CD4-positive, alpha-beta memory T cell (primary cell): ENCODE measurements at places on chromosomes 1 and 21.
A peak's percentile ranks its signal among the peaks of the same experiment; 100 is the strongest.

- H3K4me1 ChIP-seq: no peaks in the 10 kb centered on the region
- H3K4me3 ChIP-seq: no peak overlapping the region
- H3K36me3 ChIP-seq: no peaks in the 10 kb centered on the region
- no peak overlapping the region for H3K27ac ChIP-seq
Observed at GRCh38 chr1:158527190-158527815, 26.9 kb downstream of the OR6Y1 start.

DNA sequence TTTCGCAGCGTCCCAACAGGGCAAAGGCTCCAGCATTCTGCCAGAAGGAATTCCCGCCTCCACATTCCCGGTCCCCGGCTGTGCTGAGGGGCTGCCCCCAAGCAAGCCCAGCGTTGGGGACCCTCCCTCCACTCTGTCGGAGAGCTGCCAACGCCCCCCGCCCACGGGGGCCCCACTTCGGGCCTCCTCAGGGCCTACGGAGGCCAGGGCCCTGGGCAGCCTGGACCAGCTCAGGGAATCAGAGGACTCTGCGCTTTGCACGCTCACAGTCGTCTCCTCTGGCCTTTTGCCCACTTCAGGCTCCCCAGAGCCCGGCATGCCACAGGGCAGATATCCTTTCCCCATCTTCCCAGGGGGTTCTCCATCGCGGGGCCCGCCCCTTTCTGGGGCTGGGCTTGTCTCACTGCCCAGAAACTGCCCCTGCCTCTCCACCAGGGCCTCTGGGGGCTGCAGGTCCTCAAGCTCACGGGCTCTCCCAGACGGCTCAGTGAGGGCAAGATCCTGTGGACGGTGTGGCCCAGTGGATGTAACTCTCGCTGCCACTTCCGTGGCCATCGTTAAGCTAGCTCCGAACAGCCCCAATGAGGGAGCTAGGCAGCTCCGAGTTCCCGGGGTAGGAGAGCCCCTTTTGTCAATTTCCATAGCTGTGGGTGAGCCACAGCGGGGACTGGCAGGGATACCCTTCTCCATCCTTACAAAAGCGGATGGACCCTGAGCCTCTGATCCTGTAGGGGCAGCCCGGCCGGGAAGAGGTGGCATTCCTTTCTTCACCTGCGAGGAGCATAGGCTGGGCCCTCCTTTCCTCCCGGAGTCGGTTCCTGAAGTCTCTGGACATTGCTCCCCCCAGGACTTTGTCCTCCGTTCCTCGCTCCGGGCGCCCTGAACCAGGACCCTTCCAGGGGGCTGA is 2.8 kb downstream of the ITPKB start:
- no peaks in the 10 kb centered on the region for H3K27me3 ChIP-seq
- H3K4me1 ChIP-seq: peaks cover 51% of the 10 kb centered on the region
- H3K27ac ChIP-seq: peak overlapping the region; percentile 85
- DNase-seq: peak; percentile 33
- H3K4me3 ChIP-seq: peak overlapping the region; percentile 77

DNA sequence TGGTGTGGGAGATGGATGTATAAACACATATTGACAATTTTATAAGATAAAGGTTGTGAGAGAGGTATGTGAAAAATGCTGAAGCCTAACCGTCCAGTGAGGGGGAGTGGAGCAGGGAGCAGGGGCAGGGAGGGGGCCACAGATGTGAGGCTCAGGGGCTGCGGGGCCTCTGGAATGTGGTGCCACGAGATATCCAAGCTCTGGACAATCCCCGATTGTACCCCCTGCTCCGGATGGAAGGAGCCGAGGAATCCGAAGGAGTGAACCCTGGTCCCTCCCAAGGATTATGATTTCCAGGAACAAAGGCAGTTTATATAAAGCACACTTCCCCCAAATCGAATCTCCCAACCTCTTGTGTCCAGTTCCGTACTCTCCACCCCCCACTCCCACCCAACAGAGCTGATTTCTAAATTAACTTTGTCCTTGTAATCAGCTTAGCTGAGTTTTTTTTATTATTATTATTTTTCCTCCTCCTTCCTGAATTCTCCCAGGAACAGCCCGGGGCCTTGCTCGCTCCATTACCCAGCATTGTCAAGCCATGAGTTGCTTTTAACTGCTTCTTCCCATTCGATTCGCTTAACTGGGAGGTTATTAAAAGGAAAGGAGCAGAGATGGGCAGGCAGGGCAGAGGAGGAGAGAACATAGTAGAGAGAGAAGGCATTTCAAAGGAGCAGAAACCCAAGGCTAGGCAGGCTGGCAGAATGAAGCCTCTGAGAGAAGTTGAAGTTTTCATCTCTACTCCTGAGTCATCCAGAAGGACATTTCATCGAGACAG is 9.4 kb downstream of the KIRREL1 start:
- H3K4me3 ChIP-seq: no peak overlapping the region
- DNase-seq: no peak
- no peaks in the 10 kb centered on the region for H3K4me1 ChIP-seq
- no peaks in the 10 kb centered on the region for H3K27me3 ChIP-seq
- no peaks in the 10 kb centered on the region for H3K36me3 ChIP-seq
- H3K27ac ChIP-seq: no peak overlapping the region

GRCh38 chr1:73009311-73009710 is 727.0 kb upstream of the NEGR1 start:
- no peak for DNase-seq
- no peaks in the 10 kb centered on the region for H3K4me1 ChIP-seq
- no peaks in the 10 kb centered on the region for H3K27me3 ChIP-seq
- H3K27ac ChIP-seq: no peak overlapping the region
- no peak overlapping the region for H3K4me3 ChIP-seq

- H3K36me3 ChIP-seq: no peaks in the 10 kb centered on the region
- H3K4me1 ChIP-seq: no peaks in the 10 kb centered on the region
- no peak overlapping the region for H3K27ac ChIP-seq
- no peak overlapping the region for H3K4me3 ChIP-seq
- DNase-seq: no peak
- H3K27me3 ChIP-seq: no peaks in the 10 kb centered on the region
Observed at GRCh38 chr1:45258059-45258650, 51.8 kb upstream of the ZSWIM5 start.

GRCh38 chr1:203629507-203630082 is 3.0 kb downstream of the ATP2B4 start:
- no peaks in the 10 kb centered on the region for H3K36me3 ChIP-seq
- peak; percentile 53 for DNase-seq
- H3K4me3 ChIP-seq: peak overlapping the region; percentile 100
- no peaks in the 10 kb centered on the region for H3K27me3 ChIP-seq
- H3K4me1 ChIP-seq: peaks cover 65% of the 10 kb centered on the region
